ENCODE measurements at places on chromosomes 7 and 10.

GRCh38 chr7:151754142-151754590, 122.7 kb downstream of the PRKAG2 start:
- peak; percentile 76 for DNase-seq

GRCh38 chr10:100748231-100749058, 3.1 kb downstream of the PAX2 start:
- DNase-seq = no peak

DNA sequence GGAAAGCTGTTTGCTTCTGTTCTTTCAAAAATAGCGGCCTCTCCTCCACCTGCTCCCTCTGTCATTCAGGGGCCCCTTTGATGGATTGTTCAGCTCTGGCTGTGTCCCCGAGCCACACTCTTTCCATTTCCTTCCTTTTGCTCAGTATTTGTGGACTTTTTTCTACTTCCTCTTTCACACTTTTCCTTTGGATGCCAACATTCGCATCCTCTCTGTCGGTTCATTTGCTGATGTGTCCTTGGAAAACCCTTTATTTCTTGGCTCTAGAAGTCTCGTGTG, 11.7 kb upstream of the PWWP2B start:
- no peak for DNase-seq

- DNase-seq = no peak
Measured at GRCh38 chr10:129101232-129101980, 365.6 kb upstream of the MGMT start.

GRCh38 chr10:132464256-132465192, 67.5 kb downstream of the PWWP2B start:
- DNase-seq = peak; percentile 93

DNA sequence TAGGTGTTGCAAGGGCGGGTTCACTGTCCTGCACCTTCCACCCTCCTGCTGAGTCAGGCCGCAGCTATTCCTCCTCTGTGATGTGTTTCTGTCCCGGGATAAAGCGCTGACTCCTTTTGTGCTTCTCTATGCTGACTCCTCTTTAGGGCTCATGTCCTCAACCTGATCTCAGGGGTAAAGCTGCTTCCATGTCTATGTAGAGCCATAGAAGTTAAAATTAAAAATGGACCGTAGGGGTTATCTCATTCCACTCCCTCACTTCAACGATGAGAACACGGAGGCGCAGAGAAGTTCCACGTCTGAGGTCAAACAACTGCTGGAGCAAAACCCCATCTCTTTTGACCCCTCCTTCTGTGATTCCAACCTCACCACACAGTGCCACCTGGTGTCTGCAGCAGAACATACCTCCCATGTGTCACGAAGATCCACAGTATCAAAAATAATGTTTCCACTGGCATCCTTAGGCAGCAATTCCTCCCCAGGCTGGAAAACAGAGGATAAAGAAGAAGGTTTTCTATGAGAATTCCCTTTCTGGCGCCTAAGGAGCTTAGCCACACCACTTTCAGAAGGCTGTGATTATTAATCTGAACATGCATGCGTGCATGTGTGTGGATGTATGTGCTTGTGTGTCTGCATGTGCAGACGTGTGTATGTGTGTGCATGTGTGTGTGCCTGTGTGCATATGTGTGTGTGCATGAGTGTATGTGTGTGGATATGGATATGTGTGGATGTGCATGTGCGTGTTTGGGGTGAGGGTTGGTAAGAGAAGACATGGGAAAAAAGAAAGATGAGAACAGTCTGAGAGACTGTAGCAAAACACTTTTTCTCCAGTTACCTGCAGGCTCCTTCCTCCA, 81.2 kb upstream of the UCN3 start:
- peak; percentile 73 for DNase-seq

DNA sequence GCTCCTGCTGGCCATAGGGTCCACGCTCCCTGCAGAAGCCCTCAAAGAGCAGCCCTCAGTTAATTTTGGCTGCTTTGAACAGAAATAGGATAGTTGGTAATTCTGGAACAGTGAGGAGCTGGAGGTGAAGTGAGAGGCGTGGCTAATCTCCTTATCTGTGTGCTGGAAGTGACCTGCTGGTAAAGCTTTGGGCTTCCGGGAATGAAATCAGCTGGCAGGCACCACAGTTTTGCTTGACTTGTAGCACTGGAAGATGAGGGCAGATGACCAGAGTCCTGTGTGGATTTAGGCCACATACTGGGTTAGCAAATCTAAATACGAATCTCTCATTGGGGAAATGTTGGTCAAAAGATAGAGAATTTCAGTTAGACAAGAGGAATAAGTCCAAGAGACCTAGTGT, 10.2 kb downstream of the ATP6V0E2 start:
- DNase-seq = no peak

DNA sequence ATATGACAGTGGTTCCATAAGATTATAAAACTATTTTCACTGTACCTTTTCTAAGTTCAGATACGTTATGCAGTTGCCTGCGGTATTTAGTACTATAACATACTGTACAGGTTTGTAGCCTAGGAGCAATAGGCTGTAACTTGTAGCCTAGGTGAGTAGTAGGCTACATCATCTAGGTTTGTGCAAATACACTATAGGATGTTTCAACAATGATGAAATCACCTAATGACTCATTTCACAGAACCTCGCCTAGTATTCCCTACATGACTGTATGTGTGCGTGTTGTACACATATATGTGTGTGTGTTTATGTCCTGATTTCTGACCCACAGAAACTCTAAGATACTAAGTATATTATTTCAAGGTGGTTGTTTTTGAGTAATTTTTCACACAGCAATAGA, 139.0 kb downstream of the HERPUD2 start:
- DNase-seq = no peak

GRCh38 chr10:113899952-113900598, 45.6 kb downstream of the NHLRC2 start:
- no peak for DNase-seq

DNA sequence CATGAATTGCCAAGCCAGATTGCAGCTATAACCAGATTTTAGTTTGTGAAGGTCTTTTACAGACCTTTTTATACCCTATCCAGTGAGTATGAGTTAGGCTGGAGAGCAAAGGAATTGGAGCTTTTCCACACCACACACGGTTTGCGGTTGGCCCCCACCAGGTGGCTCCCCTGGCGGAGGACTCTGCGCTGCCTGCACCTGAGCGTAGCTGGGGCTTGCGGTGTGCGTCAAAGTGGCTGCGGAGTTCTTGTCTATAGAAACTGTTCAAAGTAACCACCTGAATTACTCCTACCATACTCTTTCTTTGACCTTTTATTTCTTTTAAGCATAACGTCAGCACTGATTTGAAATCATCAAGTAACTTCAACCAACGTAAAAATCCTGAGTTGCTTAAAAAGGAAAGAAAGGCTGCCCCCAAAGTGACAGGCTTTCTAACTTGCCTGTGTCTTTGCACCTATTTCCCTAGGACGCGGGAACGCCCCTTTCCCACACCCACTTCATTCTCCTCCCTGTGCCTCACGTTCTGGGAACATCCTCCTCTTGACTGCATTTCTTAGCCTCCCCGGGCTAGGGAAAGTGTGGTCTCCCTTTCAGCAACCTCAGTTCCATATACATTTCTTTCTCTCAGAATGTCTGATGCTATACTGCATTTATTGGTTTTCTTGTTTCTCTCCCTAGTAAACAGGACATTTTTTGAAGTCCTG, 47.6 kb upstream of the TMEM72 start:
- DNase-seq = peak; percentile 39

DNA sequence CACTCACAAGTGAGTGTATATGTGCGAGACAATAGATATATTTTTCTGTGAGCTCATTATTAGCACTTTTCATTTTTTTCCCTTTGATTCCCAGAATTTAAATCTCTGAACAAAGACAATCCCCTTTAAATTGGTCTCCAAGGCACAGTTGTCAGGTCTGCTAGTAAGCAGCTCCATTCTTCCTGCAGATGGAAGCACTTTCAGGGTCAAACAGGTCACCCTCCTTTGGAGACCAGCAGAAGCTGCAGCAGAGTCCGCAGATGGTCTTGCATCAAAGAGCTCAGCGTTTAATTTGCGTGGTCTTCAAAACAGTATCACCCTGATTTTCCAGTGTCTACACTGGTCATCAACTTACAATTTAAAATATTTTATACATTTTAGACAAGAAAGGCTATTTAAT, 543.8 kb downstream of the ARL4A start:
- no peak for DNase-seq

DNA sequence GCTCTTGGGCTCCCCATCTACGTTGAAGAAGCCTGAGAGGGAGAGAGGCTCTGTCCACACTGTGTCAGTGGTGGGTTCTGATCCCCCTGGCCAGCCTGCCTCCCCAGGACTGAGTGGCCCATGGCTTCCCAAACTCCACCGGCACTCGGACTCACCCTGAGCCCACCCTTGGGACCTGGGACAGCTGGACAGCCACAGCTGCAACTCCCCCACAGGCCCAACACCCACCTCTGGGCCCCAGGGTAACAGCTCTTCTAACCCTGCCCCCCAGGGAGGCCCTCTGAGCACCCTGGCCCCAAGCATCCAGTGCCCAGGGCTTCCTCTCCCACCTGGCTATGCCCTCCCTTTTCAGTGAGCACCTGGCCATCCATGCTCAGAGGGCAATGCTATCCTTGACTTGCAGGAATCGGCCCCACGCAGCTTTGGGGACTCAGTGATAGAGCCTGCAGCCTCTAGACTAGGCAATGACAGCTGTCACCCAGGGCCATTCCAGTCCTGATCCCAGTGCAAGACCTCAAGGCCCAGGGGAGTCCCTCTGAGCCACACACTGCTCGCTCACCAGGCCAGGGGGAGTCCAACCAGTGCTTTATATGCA, 17.9 kb downstream of the OGDHL start:
- no peak for DNase-seq

DNA sequence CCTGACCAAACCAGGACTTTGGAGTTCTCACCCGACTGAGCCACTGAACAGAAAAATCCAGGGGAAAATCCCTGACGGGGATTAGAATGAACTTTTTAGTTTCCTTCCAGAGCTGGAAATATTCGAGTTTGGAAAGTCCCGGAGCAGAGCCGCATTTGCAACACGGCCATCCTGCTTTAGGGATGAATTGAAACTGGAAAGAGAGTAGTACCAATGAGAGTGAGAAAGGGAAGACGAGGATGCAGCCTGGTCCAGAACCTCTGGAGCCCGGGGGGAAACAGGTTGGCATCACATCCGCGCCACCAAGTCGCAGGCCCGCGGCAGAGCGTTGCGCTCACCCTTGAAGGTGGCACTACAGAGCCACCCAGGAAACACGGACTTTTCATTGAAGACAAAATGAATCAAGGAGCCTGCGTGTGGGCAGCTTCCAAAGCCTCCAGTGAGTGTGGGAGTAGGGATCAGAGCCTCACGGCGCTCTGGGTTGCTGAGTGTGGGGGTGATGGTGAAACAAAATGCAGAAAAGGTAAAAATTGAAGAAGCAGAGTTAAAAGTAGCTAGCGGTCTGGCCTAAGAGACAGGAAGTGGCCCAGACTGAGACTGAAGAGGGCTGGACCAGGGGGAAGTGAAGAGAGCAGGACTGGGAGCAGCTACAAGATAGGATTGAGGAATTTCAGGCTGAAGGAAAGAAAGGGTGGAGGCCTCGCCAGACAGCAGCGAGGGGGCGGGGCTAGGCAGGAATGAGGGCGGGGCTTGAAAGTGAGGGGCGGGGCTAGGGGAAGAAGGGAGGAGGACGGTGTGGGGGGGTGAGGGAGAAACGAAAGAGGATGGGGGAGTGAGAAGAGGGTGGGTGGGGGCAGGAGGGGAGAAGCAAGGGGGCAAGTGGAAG, 1.8 kb downstream of the SMURF1 start:
- peak; percentile 90 for DNase-seq

GRCh38 chr7:141557360-141557759, 6.2 kb downstream of the AGK start:
- DNase-seq = no peak

DNA sequence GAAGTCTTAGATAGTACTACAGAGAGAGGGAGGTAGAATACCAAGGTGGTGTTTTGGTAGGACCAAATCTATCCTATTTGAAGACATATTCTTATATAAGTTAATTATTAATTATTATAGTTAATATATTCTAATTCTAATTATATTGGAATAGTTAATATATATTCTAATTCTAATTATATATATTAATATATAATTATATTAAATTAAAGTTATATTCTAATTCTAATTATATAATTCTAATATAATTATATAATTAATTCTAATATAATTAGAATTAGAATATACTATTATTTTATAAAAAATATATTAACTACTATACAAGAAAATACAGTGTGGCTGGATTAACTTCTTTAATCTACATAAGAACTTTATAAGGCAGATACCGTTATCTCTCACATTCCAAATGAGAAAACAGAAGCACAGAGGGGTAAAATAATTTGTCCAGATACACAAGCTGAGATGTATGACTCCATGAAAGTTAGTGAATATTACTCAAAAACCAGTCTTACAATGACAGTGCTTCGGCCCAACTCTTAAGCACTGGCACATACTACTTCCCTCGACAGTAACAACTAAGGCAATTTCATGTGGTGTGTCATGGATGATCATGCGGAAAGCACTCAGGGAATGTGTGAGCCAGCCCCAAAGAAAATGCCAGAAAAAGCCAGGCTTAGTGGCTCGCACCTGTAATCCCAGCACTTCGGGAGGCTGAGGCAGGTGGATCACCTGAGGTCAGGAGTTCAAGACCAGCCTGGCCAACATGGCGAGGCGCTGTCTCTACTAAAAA, 42.6 kb downstream of the TYW1B start:
- DNase-seq = no peak

- no peak for DNase-seq
Measured at GRCh38 chr7:29229946-29230345, 35.4 kb downstream of the CHN2 start.

- DNase-seq = no peak
Measured at GRCh38 chr10:117553815-117554172, 11.2 kb downstream of the EMX2 start.

- DNase-seq = no peak
Measured at GRCh38 chr10:28492116-28492920, 40.6 kb upstream of the WAC start.

DNA sequence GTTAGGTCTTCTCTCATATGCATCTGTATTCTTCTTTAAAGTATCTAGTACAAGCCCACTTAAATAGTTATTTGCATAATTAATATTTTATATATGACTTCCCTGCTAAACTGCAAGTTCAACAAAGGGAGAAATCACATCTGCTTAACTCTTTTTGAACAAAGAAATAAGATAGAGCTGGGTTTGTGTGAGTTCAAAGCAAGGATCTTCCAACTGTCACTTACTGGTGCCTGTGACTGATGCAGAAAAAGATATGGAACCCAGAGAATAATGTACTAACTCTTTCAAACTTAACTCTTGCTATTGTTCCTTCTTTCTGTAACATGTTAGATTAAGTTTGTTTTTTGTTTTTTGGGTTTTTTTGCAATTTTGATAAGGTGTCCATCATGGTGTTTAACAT, 71.3 kb upstream of the SP4 start:
- DNase-seq = no peak

- no peak for DNase-seq
Measured at GRCh38 chr10:22455068-22455857, 110.0 kb downstream of the SPAG6 start.

DNA sequence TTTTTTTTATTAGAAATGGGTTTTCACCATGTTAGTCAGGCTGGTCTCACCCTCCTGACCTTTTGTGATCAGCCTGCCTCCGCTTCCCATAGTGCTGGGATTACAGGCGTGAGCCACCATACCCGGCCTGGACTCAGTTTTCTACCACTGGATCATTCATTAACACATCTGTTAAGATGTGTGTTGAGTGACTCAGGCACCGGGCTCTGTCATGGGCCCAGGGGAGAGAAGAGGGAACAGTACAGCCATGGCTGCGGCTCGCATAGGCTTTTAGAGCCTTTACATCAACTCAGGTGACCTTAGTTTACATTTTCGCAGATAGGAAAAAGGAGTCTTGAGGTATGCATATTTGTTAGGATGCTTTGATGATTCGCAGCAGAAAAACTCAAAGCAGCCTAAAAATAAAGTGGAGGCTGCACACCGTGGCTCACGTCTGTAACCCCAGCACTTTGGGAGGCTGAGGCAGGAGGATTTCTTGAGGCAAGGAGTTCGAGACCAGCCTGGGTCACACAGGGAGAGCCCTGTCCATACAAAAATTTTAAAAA, 3.1 kb upstream of the ARPC1B start:
- no peak for DNase-seq

Data from tibial artery (tissue), 4 donors.